NCI-H2081 treated with DMSO at 0.1 percent for 48 hours (cell line): ENCODE measurements at places on chromosomes 4 and X.

- no peak for DNase-seq
These were observed 51.5 kb downstream of the SLC2A9 start for GRCh38 chr4:9969526-9970398.

GRCh38 chr4:117771647-117772337, 262.5 kb upstream of the NDST3 start:
- DNase-seq, result no peak

GRCh38 chr4:147821555-147821954, 89.7 kb downstream of the ARHGAP10 start:
- DNase-seq, result no peak

DNA sequence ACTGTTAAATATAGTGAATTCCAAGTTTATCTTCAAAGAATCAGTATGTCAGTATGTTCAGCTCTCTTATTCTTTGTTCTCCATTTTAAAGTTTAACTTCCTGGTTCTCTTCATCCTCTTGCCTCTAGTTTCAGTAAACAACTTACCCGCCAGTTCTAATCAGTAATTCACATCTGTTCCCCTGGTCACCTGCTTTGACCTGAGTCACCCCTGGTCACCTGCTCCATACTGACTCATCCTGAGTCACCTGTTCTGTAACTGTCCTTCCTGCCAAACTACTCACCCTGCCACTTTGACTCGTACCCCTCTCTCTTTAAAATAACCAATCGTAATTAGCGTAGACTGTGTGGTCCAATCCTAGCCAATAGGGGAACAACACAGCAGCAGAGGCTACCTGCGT, 992.7 kb upstream of the HS3ST1 start:
- DNase-seq, result no peak

DNA sequence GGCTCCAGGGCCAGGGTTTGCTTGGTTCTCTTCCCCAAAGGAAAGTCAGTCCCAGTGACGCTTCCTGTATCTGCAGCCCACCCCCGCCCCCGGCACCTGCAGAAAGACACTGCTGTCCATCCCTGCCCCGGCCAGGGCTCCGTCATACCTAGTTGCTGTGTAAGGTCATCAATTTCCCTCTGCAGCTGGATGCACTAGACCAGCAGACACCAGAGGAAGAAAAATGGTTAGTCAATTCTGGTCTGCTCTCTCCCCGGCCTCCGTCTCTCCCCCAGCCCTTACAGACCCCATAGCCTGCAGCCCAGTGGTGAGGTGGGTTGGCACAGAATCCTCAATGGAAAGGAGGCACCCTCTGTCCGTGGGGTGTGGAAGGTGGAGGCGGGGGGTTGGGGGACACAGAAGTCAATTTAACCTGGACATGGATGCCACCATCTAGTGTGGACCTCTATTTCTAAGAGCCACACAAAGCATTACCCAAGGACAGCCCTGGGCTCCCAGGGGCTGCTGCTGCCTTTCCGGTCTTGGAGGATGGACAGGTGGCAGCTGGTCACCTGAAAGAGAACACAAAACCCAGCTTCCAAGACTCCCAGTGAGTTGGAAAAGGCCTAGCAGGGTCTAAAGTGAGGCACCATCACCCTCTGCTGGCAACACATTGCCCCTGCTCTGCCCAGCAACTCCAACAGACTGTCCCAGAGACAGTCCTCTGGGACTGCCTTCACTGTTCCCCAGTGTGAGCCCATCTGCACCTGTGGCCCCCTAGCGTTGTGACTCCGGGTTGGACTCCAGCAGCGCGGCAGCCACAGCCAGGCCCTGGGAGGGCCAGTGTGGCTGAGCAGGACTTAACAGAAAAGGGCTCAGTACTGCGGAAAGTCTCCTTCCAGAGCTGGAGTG, 40.2 kb upstream of the NHSL2 start:
- DNase-seq, result no peak

DNA sequence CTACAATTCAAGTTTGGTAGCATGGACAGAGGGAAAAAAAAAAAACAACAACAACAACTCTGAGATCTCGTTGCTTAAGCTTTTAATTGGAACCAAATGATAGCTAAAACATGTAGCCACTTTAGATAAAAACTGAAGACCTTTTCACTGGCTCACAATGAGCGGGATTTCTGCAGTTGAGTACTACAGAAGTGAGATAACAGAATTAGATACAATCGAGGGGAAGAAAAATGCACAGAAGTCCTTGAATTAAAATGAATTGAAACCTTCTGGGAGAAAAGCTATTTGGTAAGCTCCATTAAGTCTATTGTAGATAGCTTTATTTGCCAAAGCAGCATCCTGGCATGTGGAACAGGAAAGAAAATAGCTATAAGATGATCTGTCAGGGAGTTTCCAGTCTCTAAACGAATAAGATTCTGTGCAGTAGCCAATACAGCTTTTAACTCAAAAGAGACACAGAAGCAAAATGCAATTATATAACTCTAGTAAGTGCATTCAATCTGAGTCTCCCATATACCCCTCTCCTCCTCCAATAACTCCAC, 248.5 kb downstream of the ENOX2 start:
- DNase-seq, result no peak

DNA sequence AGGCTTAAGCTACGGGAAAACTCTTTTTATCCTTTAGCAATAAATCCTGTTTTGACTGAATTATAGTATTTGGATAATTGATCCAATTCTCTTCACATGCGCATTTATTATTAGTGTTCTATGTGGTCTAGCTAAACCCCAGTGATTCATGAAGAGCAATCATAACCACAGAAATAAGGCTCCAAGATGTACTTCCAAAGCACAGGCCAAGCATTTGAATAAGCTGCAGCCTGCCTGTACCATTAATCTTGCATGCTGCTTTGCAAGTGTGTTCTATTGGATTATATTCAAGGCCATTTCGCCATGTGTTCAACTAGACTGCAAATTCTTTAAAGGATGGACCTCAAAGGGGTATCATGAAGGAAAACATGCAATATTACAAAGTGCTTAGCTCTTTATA, 385.2 kb upstream of the FAT1 start:
- no peak for DNase-seq

- no peak for DNase-seq
These were observed 325.2 kb downstream of the CAMK2D start for GRCh38 chr4:113436360-113436759.

DNA sequence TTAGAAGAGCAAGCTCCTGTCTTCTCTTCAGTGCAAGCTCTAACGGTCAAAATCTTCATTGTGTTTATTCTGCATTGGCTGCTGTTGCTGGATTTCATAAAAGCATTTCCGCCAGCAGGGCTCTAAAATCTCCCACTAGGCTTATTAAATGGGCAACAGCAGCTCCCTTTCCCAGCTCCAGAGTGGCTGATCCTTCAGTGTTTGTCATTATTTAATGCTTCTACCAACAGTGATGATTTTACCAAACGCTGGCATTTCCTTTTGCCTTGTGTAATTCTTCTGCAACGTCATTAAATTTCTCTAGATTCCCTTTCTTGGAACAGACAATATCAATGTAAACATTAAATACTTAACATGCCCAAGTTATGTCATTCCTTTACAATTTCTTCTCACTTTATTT, 20.1 kb downstream of the SLC7A11 start:
- no peak for DNase-seq

- DNase-seq, result no peak
These were observed 628.8 kb downstream of the SPRY1 start for GRCh38 chr4:124025428-124025827.

DNA sequence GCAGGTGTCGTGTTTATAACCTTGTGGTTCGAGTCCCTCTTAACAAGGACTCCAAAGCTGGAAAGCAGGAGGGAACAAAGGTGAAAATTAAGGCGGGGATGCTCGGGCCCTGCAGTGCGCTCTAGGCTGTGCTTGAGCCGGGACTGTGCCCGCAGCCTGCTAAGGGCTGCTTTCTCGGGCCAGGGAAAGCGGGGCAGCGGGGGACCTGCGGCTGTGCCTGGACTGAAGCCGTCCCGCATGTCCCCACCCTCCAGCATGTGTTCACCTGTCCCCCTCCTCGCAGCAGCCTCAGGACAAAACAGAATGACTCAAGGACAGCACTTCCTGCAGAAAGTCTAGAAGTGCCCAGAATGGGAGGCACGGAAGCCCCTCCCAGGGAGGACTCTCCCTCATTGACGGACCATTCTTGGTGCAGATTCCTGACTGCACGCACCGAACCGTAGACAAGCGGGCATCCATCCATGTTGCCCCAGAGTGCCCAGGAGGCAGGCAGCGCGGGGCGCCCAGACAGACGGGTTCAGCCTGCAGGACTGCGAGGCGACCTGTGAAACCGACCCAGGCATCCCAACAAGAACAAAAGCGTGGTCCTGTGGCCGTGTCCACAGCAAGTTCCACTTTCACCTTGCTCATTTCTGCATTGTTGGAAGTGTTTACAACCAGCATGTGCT, 342.9 kb downstream of the MAGEB5 start:
- no peak for DNase-seq

- no peak for DNase-seq
These were observed 81.2 kb downstream of the SHROOM3 start for GRCh38 chr4:76515975-76516843.

- no peak for DNase-seq
These were observed 130.0 kb upstream of the MBNL3 start for GRCh38 chrX:132618810-132619209.

GRCh38 chr4:82715731-82716617, 82.6 kb downstream of the SCD5 start:
- no peak for DNase-seq

DNA sequence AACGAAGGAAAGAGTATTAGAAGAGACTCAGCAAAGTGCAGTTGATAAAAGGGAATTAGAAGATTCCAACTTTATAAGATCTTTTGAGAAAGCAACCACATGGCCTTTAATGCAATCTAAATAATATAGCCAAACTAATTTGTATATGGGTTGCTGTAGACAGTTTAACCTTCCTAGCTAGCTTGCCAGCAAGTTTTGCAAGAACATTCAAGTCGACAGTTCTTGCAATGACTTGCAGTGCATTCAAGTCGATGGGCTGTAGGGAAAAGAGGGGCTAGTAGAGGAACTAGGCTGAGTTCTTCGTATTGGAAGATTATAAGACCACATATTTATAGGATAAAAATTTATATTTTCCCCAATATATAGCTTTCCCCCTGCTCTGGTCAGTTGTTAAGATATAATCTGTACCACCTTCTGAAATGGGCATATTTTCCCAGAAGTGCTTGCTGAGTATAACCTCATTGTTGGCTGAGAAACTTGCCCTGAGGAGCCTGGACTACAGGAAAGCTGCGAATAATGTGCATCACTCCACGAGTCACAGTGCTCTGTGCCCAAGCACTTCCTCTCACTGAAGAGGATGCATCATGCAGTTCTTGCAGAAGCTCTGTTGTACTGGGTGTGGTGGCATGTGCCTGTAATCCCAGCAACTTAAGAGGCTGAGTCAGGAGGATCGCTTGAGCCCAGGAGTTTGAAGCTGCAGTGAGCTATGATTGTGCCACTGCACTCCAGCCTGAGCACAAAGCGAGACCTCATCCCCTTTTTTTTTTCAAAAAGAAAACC, 56.7 kb downstream of the DOCK11 start:
- DNase-seq, result no peak

GRCh38 chr4:1330761-1331590, 16.0 kb upstream of the UVSSA start:
- no peak for DNase-seq

DNA sequence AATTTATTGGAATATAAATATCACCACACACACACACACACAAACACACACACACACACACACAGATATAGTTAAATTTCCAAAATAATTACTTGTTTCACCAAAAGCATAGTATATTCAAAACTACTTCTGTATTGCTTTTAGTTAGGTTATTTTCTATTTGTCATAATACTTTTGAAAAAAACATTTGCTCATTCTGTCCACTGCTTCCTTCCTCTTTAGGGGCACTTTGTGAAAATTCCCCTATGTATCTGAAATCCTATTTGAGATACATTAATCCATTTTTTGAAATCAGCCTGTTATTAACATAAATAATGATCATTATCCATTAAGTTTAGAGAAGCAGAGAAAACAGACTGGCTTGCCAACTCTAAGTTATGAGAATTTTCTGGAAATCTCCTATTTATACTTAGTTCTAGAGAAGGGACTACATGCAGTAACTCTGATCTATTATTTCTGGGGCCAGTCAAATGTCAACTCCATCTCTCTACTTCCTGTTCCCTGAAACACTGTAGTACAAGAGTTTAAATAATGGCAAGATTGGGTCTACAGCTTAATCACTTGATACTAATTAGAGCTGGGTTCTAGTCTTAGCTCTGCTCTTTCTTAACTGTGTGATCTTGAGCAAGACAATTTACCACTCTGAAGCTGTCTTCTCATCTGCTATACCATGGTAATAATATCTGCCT, 54.4 kb upstream of the GPR174 start:
- DNase-seq, result no peak
